ENCODE measurements at places on chromosomes 12 and 14.

GRCh38 chr12:103813949-103814348 lies 27.1 kb downstream of the NT5DC3 start:
- no peak for DNase-seq

DNA sequence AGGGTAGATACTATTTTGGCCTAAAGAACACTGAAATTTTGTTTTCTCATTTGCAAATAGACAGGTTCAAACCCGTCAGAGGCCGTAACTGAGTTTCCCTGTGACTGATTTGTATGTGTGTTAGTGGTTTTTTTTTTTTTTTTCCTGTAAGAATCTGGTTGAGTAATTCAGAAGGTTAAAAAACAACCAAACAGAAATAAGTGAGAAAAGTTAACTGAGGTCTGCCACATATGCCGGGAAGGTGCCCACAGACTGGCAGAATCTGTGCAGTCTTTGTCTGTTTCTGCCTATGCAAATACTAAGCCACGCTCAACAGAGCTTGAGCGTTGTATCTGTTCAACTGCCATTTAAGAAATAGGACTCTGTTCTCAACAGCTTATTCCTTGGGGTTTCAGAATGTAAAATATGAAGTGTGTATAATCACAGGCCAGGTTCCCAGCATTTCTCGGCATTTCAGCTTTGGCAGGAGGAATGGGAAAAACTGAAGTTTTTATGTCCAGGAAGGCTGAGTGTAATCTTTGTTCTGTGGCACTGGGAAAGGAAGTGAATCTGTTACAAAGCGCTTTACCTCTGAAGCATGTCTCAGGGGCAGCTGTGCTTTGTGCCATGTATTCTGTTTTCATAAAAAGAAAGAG lies 181.9 kb downstream of the PRKCH start:
- no peak for DNase-seq

- no peak for DNase-seq
Observed at GRCh38 chr14:99615497-99616157, 11.6 kb upstream of the CCDC85C start.

GRCh38 chr14:66910311-66910840 lies 278.9 kb upstream of the GARIN2 start:
- DNase-seq = no peak

DNA sequence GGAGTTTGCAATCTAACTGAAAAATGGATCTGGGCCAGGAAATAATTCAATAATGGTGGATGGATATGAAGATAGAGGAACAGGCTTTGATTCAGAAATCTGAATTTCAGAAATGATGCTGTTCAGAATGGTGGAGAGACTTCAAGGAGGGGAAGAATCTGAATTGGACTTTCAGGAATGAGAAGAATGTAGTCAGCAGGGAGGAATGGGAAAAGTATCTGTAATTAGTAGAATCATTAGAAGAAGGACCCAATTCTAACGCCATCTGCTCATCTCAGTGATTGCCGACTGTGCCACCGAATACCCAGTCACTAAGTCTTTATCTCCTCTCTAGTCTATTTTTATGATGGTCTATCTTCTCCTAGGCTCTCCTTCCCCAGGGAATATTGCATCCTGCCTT lies 363.2 kb downstream of the GALC start:
- no peak for DNase-seq

DNA sequence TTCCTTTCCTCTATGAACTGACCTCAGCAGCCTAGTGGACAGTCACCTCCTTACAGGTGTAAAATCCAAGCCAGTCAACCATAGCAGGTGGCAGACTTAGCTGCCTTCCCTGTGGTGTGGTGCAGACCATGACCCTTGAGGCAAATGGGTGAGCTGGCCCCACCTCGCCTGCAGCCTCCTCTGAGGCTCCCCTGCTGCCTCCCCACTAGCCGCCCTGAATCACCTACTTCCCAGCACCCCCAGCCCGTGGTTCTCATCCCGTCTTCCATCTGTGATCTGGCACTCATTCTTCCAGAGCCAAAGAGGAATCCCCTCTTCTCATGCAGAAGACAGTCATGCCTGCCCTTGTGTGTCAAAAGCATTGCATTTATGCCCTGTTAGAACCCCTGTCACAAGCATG lies 34.4 kb upstream of the TSPAN9 start:
- DNase-seq = no peak
